ENCODE measurements at places on chromosomes 2 and 18.

GRCh38 chr2:1484131-1484884 lies 71.0 kb downstream of the TPO start:
- DNase-seq = no peak

- no peak for DNase-seq
Observed at GRCh38 chr2:220076734-220077133, 449.3 kb downstream of the SLC4A3 start.

DNA sequence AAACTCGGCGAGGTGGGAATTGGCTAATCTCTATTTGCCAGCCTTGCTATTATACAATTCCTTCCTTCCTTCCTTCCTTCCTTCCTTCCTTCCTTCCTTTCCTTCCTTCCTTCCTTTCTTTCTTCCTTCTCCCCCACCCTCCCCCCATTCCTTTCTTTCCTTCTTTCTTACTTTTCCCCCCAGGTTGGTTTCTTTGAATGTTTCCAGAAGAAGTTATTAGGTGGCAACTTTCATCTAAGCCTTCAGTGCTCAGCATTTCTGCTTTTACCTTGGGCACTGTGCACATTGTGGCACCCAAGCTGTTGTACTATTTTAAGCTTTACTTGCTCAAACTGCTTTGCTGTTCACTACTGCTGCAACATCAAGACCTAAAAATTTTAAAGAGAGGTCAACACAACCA lies 17.2 kb upstream of the CSRNP3 start:
- no peak for DNase-seq

- DNase-seq = no peak
Observed at GRCh38 chr2:238134393-238134785, 4.1 kb upstream of the KLHL30 start.

GRCh38 chr18:35051641-35052377 lies 10.6 kb downstream of the MAPRE2 start:
- no peak for DNase-seq

DNA sequence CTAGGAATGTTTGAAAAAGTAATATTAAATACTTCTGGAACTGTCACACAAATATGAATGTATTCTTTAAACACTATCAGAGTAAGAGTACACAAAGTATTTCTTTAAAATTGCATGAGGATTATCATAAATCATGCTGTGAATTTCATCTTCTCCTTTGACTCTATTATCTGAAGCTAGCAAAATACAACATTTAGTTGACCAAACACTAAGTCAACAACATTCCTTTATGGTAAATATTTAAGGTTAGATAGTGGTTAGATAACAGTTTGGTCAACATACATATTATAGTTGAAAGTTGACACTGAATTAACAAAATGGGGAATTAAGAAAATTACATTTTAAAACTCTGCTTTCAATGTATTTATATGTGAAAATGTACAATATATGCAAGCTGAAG lies 72.1 kb upstream of the GRB14 start:
- no peak for DNase-seq

GRCh38 chr18:58069099-58069498 lies 25.1 kb downstream of the NEDD4L start:
- DNase-seq = no peak

GRCh38 chr18:47203626-47204464 lies 27.7 kb upstream of the IER3IP1 start:
- DNase-seq = no peak

DNA sequence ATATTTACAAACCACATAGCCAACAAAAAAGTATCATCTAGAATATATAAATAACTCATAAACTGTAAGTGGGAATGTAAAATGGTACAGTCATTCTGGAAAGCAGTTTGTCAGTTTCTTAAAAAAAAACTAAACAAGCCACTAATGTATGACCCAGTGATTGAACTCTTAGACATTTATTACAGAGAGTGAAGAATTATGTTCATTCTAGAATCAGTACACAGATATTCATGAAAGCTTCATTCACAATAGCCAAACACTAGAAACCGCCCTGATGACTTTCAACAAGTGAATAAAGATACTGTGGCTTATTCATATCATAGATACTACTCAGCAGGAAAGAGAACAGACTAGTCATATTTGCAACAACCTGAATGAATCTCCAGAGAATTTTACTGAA lies 1541.5 kb downstream of the LRP1B start:
- no peak for DNase-seq

DNA sequence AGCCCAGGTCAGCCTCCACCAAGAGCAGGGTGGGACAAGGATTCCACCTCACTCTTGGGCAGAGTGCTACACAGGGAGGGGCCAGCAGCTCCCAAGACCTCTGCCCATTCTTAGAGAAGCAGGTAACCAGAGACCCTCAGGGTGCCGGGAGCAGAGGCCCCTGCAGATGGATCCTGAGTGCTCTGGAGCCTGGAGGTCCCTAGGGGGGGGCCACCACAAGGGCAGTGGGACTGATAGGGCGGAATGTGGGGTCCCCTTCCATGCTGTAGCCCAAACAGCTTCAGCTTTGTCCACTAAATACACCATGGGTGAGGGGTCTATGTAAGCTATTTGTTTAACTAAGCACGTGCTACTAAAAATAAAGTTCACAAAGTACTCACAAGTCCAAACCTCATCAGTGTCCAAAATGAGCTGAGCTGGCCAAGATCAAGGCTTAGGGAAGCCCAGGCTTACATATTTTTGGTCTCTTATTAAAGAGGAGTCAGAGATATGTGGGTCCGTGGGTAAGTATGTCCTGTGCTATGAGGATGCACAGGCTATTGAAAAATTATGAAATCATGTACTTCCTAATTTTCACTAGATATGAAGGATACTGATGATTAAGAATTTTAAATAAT lies 21.5 kb upstream of the GPC1 start:
- no peak for DNase-seq

- no peak for DNase-seq
Observed at GRCh38 chr18:24160086-24160485, 21.2 kb downstream of the CABYR start.

GRCh38 chr2:71672826-71673795 lies 219.8 kb downstream of the DYSF start:
- DNase-seq = no peak

- DNase-seq = no peak
Observed at GRCh38 chr2:215621381-215621780, 185.5 kb upstream of the FN1 start.

- no peak for DNase-seq
Observed at GRCh38 chr18:74155276-74155675, 7.0 kb downstream of the TIMM21 start.

GRCh38 chr2:174259981-174260380 lies 11.6 kb upstream of the OLA1 start:
- DNase-seq = no peak

GRCh38 chr2:209845666-209846065 lies 74.0 kb downstream of the UNC80 start:
- DNase-seq = no peak

DNA sequence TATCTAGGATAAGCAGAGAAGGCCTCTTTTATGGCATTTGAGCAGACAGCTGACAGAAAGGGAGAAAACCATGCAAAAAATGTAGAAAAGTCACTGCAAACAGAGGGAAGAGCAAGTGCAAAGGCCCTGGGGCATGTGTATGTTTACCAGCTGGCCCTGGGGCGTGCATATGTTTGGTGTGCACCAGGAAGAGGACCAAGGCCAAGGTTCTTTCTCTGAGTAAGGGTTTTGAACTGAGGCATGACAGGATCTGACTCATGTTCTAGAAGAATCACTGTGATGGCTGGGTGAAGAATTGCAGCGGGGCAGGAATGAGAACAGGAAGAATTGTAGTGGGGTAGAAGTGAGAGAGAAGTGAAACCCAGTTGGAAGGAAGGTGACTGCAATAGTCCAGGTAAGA lies 69.6 kb downstream of the STEAP3 start:
- no peak for DNase-seq

- no peak for DNase-seq
Observed at GRCh38 chr2:137123226-137123625, 357.9 kb downstream of the THSD7B start.

DNA sequence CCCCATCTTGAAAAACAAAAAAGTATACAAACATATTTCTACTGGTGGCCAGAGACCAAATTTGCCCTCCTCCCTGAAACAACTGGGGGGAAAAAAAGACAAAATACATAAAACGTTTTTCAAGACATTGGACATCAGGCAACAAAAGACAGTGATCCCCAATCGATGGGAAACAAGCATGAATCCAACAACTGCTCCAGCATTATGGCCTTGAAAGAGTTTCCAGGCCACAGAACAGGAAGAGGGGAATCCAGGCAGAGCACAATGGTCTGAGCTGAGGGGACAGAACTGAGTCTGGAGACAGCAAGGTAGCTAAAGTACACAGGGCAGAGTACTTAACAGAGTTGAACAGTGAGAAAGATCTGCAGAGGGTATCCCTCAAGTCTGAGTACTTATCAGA lies 4.4 kb downstream of the CCDC88A start:
- DNase-seq = no peak

DNA sequence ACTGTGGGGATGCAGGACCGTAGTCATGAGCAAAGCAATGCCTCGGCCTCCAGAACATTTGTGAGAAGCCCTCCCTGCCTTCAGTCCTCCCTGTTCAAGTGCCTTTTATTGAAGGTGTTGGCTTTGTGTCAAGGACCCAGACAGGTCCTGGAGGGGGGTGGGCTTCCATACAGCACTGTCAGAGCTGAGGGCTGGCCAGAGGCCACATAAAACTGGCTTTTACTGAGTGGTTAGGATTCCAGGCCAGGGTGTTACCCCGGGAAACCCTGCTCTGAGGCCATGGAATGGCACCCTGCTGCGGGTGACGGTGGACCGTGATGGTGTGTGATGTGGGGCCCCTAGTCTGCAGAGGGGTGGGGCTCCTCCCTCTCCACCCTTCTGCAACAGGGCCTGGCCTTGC lies 41.6 kb downstream of the TOGARAM2 start:
- no peak for DNase-seq

- no peak for DNase-seq
Observed at GRCh38 chr2:178911039-178911438, 103.8 kb upstream of the TTN start.

DNA sequence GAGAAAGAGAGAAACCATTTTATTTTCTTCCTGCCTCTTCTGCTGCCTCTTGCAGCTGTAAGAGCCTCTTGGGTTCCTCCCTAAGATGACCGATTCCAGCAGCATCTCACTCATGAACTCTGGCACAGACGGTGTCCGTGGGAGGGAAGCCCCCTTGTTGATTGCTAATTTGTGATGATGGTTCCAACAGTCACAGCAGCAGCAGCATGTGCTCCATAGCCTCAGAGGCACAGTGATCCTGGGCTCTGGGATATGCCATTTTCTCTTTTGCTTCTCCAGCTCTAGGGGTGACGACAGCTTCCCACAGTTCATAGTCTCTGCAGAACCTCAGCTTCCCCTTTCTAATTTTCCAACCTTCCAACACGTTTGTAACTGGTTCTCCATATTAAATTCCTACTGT lies 324.2 kb upstream of the HS6ST1 start:
- DNase-seq = no peak

DNA sequence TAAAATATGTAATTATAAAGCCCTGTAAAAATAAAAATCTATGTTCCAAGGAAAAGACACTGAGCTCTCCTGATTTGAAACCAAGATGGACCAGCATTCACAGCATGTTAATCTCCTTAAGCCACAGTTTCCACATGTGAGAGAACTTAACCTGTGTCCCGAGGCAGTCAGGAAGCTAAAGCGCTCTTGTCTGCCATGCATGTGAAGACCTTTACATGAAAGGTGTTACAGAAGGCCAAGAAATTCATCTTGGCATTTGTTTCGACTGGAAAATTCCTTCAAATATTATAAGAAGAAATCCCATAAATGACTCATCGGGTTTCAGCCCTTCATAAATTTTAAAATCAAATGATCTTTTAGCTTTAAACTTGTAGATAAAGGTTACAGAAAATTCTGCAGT lies 328.6 kb downstream of the CDH2 start:
- DNase-seq = no peak

GRCh38 chr2:212013626-212014025 lies 525.0 kb downstream of the ERBB4 start:
- no peak for DNase-seq

GRCh38 chr2:70569559-70569958 lies 15.9 kb upstream of the TGFA start:
- DNase-seq = no peak

DNA sequence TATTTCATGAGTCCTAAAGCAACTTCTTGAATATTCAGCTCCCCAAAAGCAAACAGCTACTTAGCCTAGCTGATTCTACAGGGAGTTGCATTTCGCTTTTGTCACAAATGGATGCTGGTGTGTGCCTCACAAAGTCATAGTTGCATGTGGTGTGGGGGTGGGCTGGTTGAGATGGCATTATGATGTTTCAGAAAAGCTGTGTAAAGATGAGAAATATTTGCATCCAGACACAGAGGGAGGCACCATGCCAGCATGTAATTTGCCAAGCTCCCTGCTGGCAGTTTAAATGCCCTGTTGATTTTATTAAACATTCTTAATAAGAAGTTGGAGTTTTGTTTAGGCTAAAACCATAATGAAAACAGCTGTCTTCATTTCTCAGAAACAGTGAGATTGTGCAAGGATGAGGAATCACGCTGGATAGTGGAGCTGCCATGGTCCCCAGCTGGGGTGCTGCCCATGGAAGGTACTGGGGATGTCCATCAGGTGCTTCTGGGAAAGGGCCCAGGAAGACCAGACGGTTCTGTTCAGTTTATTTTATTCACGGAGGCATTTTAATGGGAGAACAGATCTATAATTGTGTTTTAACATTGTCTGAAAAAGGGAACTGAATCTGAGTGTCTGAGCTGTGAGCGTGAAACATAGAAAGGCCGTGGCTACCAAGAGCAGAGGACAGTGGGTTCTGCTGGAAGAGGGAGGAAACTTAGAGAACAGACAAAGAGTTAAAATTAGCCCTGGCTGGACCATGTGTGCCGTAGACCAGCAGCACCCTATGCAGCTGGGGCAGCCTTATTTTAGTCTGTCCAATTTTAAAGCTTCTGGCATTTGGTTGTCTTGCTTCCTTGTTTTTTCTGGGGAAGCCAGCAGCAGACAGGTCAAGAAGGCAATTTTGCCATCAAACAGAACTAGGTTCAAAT lies 177.1 kb downstream of the FAM210A start:
- DNase-seq = no peak

DNA sequence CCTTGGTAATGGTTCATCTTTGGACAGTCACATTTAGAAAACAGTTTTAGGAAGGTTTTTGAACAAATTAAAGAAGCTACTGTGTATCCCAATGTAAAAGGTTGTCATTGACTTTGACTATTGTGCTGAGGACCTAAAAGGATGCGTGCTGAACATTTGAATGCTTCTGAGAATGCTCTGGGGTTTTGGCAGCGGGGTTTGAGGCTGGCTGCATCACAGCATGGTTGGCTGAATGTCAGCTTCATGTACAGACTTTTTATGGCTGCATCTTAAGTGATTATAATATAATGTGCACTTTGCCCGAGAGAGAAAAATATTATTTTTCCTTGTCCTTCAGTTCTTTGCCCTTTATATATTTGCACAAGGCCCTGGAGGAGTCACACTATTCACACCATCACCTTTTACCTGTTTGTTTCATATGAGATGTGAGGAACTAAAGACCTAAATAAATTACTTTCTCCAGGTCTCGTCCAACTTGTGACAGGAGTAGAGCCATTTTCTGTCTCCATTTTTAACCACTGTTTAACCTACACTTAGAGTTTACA lies 125.9 kb downstream of the CCDC85A start:
- DNase-seq = no peak

All from central memory CD8-positive, alpha-beta T cell (primary cell).